ENCODE measurements at places on chromosomes 4 and X.
A peak's percentile ranks its signal among the peaks of the same experiment; 100 is the strongest.

DNA sequence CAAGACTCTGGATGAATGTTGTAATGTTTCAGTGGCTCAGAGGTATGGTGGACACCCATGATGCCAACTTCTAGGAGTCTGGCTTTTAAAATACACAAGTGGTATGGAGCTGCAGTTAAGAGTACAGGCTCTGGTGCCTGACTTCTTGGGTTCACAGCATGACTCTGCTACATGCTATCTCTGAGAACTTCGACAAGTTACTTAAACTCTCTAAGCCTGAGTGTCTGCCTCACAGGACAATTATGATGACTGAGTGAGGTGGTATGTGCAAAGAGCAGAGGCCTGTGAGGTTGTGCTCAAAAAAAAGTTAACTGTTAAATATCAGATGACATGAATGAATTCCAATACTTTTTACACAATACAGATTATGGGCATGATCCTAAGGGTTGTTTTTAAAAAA lies 90.9 kb upstream of the SRD5A3 start:
- DNase-seq, result peak; percentile 69

- peak; percentile 54 for DNase-seq
Measured at GRCh38 chr4:16294455-16294854, 68.2 kb upstream of the TAPT1 start.

DNA sequence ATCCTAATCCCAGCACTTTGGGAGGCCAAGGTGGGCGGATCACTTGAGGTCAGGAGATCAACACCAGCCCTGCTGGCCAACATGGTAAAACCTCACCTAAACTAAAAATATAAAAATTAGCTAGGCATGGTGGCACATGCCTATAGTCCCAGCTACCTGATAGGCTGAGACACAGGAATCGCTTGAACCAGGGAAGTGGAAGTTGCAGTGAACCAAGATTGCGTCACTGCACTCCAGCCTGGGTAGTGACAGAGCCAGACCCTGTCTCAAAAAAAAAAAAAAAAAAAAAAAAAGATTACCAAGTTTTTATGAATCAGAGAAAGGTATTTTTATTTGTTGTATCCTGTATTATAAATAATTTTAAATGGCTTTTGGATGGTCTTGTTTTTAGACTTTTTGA lies 15.1 kb downstream of the TRAPPC11 start:
- DNase-seq, result no peak

DNA sequence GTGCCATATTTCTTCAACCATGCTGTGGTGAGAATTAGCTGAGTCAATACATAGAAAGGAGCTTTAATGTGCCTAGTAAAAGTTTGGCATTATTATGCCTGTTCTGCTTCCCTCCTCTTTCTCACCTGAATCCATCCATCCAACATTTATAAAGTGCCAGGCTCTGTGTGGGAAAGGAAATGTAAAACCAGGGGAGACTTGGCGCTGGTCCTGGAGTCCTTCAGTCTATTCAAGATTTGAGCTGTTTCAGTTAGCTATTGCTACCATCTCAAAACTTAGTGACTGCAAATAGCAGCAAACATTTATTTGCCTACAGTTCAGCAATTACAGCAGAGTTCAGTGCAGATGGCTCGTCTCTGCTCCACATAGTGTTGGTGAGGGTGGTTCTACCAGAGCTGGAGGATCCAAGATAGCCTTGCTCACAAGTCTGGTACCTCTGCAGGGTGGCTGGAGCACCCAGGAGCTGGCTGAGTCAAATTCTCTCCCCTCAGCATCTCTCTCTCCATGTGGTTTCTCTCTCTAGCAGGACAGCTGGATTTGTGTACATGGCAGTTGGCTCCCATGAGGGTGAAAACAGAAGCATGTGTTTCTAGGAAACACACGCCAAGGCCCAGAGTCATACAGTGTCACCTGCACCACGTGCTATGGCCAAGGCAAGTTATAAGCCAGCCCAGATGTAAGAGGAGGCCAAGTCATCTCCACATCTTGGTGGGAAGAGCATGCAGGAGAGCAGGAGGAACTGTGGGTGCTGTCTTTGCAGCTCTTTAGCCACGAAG lies 77.3 kb downstream of the FHDC1 start:
- DNase-seq, result no peak
